Effector memory CD8-positive, alpha-beta T cell (primary cell): ENCODE measurements at places on chromosomes 2 and 18.

GRCh38 chr2:64823794-64824193 lies 165.4 kb upstream of the SLC1A4 start:
- no peak for DNase-seq

DNA sequence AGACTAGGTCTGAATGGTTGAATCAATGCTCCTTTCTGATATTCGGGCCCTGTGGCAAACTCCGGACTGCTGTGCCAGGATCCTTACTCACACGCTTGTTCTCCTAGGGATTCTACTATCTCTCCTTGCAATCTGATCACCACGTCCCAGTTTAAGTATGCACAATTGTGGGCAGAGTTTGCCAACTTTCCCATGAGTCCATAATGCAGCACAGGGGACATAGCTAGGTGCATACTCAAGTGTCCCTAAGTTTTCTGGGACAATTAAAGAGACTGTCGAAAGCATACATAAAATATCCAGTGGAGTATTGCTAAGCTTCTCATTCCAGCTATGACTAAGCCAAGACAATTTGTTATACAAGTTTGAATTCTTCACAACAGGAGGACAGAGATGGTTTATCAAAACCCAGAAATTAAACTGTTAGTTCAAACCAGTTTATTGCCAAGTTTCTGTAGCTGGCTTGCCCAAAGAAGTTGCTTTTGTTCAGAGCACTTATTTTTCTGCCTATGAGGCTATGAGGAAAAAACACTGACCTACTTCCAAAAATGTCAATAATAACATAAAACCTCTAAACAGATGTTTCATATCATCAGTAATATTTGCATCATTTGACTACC lies 136.1 kb downstream of the EXOC6B start:
- DNase-seq = no peak

DNA sequence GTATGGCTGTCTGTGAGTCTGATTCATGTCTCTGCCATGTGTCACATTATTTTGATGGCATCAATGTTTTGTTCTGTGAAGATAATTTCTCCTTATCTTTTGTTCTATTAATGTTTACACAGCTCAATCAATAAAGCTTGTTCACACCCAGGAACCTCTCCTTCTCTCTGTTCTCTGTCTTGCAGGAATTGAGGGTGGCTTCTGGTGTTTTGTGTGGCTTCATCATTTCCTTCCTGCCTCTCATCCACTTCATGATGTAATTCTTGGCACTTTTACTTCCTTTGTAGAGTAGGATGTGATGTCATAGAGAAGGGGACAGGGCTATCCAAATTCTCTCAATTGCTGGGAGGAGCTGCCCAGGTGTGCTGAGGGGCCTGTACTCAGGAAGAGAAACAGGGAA lies 27.2 kb downstream of the ASXL3 start:
- DNase-seq = no peak

DNA sequence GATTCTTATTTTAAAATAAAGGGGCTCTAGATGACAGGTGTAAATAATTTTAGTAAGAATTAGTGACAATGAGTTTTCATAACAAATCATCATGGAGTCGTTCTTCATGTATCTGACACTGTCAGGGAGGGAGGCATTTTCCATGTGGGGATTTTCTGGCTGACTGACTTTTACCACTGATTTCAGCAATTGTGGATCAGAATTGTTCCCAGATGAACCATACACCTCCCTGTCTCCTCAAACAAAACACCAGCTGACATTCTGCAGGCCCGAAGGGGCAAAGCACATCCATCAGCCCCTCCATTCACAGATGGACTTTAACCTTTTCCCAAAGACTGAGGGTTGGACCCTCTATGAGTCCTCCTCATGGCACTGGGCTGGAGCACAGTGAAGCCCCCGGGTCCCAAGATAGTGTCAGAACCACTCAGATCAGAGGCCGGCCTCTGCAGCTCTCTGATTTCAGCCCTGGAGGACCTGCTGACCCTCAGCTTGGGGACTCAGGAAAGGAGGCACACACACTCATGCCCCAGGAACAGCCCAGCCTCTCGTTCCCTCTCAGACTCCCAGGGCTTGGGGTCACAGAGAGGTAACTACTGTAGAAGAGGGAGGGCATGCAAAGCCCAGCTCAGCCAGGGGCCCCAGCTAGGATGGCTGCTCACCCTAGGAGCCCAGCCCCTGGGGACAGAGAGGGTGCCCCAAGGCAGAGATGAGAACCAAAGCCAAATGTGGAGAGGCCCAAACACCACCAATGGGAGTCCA lies 43.2 kb upstream of the LOXHD1 start:
- DNase-seq = no peak

- DNase-seq = peak; percentile 21
These were observed 818 bp downstream of the ITGB1BP1 start for GRCh38 chr2:9422321-9423099.

GRCh38 chr2:153519257-153519875 lies 40.8 kb upstream of the RPRM start:
- peak; percentile 19 for DNase-seq

GRCh38 chr2:121710470-121711170 lies 26.1 kb downstream of the NIFK start:
- no peak for DNase-seq

DNA sequence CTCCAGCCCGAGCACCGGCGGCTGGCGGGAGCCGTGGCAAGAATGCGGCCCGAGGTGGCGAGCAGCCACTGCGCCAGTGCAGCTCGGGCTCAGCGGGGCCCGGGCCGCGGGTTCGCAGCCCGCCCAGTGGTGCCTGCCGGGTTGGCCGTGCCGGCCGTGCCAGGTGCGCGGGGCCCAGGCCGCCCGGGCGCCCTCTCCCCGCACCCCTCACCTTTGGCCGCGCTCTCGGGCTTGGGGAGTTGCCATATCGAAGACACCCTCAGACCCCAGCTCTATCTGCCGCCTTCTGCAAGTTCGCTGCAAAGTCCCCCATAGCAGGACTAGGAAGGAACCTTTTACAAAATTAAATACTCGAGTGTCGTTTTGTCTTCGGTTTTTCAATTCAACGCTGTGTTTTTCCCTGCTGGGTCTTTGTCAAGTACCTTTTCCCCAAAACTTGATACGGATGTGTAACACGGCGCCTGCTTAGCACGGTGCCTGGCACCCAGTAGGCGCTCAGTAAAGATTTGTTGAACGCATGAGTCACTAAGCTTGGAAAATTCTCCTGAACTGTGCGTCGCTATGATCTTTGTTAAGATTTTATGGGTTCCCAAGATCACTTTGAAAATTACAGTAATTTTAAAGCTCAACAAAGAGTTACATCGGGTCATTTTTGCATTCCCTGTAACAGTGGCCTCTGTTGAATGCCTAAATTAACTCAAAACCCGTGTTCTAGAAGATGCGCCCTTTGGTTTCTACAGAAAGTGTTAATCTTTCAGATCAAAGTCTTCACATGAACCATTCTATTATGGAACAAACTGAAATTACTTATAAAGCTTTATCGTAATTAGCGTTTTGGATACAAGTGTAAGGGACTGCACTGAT lies 750 bp downstream of the STRADB start:
- no peak for DNase-seq
